Esophagus squamous epithelium (tissue), 5 donors: ENCODE measurements at places on chromosomes 13 and 19.

DNA sequence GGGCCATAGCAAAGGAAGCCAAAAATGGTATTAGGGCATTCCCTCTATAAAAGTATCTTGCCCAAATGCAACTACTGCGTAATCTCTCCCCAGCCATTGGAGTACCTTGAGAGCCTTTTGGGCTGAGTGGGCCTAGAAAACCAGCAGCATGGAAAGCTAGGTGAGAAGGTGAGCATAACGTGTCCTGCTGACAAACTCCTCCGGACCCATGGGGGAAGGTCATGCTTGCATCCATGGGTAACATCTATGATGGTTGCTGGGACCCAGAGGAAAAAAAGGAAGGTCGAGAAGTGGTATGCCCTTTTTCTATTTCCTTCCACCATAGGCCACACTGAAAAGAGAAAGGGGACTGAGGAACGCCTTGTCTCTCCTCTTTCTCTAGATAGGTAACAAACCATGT lies 57.4 kb downstream of the ZNF728 start:
- DNase-seq, result no peak
- H3K27me3 ChIP-seq, result no peaks in the 10 kb centered on the region
- H3K36me3 ChIP-seq, result no peaks in the 10 kb centered on the region

- H3K27ac ChIP-seq, result no peak overlapping the region
- no peaks in the 10 kb centered on the region for H3K27me3 ChIP-seq
- DNase-seq, result no peak
Measured at GRCh38 chr13:68692049-68692448, 1415.6 kb upstream of the ATXN8OS start.

DNA sequence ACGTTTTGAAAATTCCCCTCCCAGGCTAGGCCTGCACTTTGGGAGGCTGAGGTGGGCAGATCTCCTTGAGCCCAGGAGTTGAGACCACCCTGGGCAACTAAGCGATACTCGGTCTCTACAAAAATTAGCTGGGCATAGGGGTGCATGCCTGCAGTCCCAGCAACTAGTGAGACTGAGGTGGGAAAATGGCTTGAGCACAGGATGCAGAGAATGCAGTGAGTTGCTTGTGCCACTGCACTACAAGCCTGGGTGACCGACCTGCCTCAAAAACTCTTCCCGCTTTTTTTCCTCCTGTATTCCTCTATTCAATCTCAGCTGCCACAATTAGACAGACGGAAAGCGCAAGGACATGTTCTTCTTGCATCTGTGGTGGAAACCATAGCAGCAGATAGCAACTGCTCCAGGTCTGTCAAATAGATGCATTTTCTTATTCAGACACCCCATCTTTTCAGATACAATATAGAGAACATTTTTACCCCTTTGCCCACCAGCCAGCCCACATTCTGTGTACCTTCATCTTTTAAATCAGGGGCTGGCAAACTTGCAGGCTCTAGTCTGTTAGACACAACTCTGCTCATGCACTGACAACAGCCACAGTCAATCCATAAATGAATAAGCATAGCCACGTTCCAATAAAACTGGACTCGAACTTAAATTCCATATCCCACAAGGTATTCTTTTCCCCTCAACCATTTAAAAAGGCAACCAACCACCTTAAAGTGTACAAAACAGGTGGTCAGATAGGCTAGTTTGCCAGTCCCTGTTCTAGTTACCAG lies 4.8 kb downstream of the TPT1 start:
- no peak for DNase-seq
- H3K36me3 ChIP-seq, result peaks cover 63% of the 10 kb centered on the region
- no peak overlapping the region for H3K27ac ChIP-seq
- peaks cover 44% of the 10 kb centered on the region for H3K4me1 ChIP-seq
- H3K27me3 ChIP-seq, result no peaks in the 10 kb centered on the region

DNA sequence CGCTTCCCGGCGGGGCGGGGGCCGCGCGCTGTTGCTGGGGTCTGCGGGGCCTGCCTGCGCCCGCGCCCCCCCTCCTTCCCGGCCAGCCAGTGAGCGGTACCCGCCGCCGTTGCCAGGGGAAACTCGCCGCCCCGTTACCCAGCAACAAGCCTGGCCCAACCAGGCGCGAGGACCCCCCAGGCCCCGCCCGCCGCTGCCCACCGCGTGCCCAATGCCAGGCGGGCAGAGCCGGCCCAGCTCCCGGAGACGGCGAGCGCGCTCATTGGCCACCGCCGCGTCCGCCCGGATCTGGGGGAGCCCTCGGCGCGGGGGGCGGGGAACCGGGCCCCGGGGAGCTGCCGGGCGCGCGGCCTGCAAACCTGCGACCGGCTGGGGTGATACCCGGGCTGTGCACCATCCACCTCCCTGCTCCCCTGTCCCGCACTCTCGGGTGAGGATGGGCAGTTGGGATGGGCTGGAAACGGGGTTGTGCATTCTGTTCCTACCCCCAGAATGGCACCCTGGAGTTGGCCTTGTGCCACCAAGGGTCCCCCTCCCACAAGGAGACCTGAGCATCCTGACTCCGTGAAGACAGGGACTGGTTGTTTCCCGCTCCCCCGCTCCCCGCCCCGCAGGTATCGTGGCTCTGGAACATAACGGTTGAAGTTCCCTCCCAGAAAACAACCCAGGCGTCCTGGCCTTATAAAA lies 8.8 kb upstream of the BBC3 start:
- no peaks in the 10 kb centered on the region for H3K27me3 ChIP-seq
- DNase-seq, result no peak
- peak overlapping the region; percentile 22 for H3K4me3 ChIP-seq
- no peaks in the 10 kb centered on the region for H3K36me3 ChIP-seq
- H3K4me1 ChIP-seq, result peaks cover 33% of the 10 kb centered on the region

DNA sequence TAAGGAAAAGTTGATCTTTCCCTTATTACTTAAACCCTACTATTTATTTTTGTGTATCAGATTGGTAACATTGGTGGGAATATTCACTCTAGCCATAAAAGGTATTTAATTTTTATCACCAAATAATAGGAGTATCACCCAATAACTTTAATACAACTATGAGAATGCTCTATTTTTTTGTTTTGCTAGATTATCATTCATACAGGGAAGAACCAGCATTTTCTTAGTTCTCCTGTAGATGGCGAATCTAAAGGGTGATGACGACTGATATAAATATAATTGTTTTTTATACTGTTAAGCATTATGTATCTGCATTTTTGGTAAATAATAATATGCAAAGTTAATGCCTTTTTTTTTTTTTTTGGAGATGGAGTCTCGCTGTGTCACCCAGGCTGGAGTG lies 7.9 kb upstream of the FRY start:
- no peak overlapping the region for H3K4me3 ChIP-seq
- H3K27ac ChIP-seq, result no peak overlapping the region
- H3K4me1 ChIP-seq, result no peaks in the 10 kb centered on the region

GRCh38 chr19:39546599-39546998 lies 6.6 kb upstream of the EID2 start:
- H3K4me1 ChIP-seq, result no peaks in the 10 kb centered on the region
- DNase-seq, result no peak
- H3K27me3 ChIP-seq, result no peaks in the 10 kb centered on the region
- H3K36me3 ChIP-seq, result no peaks in the 10 kb centered on the region
- H3K4me3 ChIP-seq, result no peak overlapping the region
- H3K27ac ChIP-seq, result no peak overlapping the region
